ENCODE measurements at places on chromosomes 3 and 15.

GRCh38 chr3:64368257-64369020 is 143.2 kb upstream of the PRICKLE2 start:
- no peak for DNase-seq

DNA sequence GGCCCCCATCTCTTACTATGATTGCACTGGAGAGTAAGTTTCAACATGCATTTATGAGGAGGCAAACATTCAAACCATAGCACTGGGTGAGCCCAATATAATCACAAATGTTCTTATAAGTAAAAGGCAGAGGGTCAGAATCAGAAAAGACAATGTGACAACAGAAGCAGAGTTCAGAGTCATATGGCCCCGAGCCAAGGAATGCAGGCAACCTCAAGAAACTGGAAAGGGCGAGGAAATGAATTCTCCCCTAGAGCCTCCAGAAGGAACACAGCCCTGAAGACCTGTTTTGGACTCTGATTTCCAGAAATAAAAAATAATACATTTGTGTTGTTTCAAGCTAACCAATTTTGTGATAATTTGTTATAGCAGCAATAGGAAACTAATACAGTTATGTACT is 81.3 kb upstream of the ABI3BP start:
- no peak for DNase-seq

DNA sequence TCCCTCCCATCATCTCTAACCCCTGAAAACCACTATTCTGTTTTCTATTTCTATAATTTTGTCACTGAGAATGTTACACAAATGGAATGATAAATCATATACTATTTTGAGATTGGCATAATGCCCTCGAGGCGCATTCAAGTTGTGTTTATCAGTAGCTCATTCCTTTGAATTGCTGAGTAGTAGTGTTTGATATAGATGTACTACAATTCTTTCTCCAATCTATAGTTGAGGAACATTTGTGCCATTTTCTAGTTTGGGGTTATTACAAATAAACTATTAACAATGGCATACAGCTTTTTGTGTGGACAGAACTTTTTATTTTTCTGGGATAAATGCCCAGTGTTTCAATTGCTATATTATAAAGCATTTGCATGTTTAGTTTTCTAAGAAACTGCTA is 86.0 kb downstream of the CCR1 start:
- no peak for DNase-seq

DNA sequence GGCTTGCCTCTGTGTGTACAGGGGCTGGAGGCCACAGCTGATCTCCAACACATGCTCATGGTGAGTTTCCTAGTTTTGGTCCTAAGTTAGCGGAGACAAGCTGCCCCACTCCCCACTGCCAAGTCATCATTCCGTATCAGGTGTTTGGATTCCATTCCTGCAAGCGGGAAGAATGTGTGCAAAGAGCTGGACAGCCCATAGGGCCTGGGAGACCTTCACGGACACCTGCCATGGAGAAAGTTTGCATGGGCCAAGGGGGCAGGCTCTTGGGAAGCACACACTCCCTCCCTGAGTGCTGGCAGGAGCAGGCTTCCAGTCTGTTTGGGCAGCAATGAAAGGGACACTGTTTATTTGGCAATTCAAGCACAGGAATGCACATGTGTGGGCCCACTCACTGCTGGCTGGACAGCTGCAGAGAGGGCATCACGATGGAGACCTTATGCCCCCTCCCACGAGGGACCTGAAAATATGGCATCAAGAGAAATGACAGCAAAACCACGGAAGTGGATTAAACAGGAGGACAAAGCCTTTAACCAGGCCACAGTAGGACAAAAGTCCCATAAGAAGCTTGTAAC is 149.7 kb downstream of the KLF13 start:
- no peak for DNase-seq

DNA sequence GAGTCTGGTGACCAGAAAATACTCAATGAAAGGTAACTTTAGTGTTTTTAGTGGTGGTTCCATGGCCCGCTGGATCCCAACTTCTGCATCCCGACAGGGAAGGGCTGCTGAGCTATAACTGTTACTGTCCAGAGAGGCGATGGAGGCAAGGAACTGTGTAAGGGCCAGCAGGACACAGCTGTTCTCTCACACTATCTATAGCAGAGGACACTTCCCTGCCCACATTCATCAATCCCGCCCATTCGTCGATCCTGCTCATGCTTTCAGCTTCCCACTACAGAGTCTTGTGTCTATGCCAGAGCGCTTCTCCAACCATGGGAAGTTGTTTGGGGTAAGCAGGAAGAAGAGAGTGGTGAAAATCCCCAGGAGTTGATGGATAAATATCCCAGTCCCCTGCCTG is 8.4 kb downstream of the COLQ start:
- no peak for DNase-seq

GRCh38 chr3:1734494-1735122 is 364.1 kb upstream of the CNTN4 start:
- no peak for DNase-seq

- no peak for DNase-seq
Measured at GRCh38 chr3:29064085-29064484, 216.8 kb upstream of the RBMS3 start.

DNA sequence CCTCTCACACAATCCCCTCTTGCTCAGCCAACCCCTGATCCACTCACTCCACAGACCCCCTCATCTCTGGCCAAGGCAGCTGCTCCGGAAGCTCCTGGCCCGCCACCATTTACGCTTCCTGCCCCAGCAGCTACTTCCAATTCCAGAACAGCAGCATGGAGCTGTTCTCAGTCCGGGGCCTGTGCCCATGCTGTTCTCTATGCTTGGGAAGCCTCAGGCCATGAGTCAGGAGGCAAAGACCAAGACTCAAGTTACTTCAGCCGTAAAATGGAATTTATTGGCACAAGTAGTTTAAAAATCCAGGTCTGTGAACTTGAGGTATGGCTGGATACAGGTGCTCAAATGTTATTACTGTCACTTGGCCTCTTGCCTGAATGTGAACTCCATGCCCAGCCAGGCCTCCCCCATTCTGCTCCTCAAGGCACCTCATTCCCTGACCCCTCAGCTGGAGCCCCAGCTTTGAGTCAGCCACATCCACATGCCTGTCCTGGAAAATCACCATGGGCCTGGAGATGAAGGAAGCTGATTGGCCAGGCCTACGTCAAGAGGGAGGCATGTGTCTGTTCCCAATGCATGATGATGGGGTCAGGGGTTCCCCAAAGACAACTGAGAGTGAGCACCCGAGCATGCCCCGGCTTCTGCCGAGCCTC is 31.4 kb upstream of the CACNA2D2 start:
- DNase-seq = no peak

- no peak for DNase-seq
Measured at GRCh38 chr3:135106445-135106844, 311.4 kb downstream of the EPHB1 start.

- DNase-seq = no peak
Measured at GRCh38 chr3:72579191-72579580, 269.1 kb downstream of the SHQ1 start.

DNA sequence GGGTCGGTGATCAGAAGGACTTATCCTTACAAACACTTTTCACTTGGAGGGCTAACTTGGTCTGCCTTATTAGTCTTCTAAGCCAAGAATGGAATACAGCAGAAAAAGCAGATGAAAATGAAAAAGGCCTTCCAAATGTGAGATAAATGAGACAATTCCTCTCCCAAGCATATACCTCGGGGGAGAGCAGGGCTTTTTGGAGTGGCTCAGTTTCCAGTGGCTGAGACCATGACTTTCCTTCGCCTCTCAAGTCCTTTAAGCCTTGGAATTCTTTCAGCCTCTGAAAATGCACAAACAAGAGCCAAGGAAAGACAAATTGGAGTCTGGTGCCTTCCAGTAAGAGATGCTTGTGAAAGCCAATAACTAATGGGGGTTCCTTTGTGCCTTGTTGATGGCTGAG is 130.9 kb downstream of the DTWD1 start:
- no peak for DNase-seq

GRCh38 chr3:188001093-188001492 is 152.9 kb upstream of the LPP start:
- DNase-seq = no peak

GRCh38 chr3:115218859-115219258 is 71.8 kb upstream of the ZBTB20 start:
- DNase-seq = no peak

DNA sequence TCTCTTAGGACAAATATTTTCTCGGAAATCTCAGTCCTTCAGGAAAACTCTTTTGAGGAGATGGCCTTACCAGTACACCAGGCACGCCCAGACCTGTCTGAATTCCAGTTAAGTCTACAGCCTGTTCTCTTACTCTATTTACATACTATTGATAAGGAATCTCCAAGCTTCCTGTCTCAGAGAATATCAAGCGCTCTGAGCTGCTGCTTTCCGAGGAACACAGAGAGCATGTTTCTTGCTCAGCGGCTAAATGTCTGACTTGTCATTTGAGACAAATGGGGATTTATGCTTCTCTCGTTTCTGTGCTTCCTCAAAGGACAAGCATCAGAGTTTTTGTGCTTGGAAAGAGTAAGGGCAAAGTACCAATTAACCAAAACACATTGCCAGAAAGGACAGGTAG is 112.4 kb upstream of the CCDC54 start:
- DNase-seq = no peak

DNA sequence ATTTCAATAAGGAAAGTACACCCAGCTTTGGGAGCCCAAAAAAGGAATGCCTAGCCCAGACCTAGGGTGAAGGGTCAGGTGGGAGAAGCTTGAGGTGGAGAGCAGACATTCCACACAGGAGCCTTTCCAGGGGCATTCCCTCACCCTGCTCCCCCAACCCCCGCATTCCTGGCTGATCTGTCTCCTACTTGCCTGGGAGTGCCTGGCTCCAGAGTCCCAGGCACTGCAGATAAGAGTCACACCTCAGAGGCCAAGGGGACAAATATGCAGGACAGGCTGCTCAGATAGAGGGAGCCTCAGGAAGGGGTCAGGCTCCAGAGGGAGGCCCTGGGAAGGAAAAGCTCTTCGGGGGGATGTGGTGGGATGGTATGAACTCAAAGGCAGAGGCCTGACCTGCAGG is 20.8 kb upstream of the HCN4 start:
- DNase-seq = no peak

DNA sequence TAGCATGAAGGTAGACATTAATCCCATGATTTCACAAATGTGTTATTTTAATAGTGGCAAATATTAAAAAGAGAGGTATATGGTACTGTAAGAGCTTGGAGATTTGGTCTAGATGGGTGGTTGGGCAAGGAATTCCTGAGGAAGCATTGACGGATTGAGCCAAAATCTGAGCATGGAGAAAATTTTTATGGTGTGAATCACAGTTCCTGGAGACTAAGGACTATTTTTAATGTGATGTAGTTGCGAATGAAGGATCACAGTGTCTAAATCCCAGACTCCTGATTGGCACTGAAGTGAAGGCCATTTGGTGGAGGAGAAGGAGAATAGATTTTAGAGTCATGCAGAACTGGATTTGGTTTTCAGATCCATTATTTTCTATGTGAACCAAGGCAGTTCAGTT is 188.7 kb upstream of the FEZF2 start:
- no peak for DNase-seq

GRCh38 chr3:183428447-183429211 is at the start of gene MCF2L2:
Gene MCF2L2, minus strand, starts transcription at chr3:183428619. Its CDS starts 642 bp downstream, at chr3:183427977.
- no peak for DNase-seq

DNA sequence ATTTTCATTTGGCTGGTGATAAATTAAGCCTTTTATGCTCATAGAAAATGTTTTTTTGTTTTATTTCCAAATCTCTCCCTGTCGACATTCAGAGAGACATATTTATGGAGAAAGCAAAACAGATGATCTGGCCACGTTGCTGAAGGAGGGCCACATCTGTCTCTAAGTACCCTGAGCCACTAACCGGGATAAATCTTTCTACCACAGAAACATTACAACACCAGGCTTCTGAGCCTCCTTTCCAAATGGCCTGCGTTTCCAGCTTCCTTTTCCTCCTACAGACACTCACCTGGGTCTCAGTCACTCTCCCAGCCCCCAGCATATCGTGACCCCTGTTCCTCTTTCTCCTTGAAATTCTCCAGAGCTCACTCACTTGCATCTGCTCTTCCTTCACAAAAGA is 161.0 kb downstream of the ARRDC4 start:
- no peak for DNase-seq

- no peak for DNase-seq
Measured at GRCh38 chr3:45537970-45538640, 56.4 kb upstream of the LIMD1 start.

DNA sequence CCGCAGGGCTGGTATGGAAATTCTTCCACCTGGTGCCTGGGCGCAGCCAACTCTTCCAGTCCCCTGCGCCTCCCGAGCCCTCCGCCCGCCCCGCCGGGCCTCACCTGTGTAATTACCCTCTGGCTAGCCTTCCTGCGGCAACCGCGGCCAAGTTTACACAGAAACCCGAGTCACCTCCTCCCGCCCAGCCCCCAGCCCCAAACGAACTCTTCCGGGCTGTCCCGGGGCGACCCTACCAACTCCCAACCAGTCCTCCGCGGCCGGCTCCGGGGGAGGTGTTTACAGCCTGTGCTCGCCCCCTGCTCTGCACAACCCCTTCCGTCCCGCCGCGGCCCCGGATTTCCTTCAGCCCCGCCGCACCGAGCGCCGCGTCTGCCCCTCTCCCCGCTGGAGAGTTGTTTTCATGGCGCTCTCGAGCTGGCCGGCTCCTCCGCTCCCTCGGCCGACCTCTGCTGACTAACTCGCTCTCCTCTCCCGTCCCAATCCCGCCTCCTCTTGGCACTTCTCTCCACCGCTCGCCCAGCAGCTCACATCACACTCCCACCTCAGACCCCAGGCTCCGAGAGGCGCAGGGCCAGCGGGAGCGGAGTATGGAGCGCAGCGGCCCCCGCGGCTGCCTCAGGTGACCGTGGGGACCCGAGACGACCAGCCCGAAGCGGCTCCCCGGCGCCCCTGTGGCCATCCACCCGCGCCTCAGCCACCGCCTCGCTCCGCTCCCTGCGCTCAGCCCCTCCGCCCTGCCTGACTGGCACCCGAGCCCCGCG is 538 bp downstream of the ATOSA start:
- DNase-seq = no peak

- no peak for DNase-seq
Measured at GRCh38 chr15:34126522-34126921, 24.6 kb downstream of the PGBD4 start.

- DNase-seq = no peak
Measured at GRCh38 chr3:192417017-192417416, 310.3 kb downstream of the FGF12 start.

DNA sequence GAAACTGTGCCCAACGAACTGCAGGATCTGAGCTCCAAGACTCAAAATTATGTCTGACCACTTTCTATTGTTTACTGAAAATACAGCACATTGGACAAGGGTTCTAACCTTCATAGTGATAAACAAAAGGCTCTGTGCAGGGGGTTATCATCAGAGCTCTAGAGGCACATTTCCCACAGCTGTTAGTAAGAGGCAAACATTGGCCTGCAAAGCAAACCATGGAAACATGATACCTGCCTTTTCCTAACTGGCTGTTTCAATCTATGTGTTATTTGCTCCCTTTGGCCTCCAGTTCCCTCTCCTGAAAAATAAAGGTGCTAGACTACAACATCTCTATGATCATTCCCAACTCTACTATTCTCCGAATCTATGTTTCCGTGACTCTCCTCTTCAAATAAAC is 159.7 kb upstream of the ARHGEF26 start:
- no peak for DNase-seq

- DNase-seq = no peak
Measured at GRCh38 chr3:57792198-57792597, 36.1 kb downstream of the SLMAP start.

Measured in hematopoietic multipotent progenitor cell treated with erythropoietin and hydrocortisone succinate and interleukin-3 and kit ligand, for 17 days (in vitro differentiated cells).